ENCODE measurements at places on chromosomes 6 and 20. TPM values are rescaled to one million over a fixed set of nuclear protein-coding genes. Genes with fewer than 3 reads are reported as not detected.

DNA sequence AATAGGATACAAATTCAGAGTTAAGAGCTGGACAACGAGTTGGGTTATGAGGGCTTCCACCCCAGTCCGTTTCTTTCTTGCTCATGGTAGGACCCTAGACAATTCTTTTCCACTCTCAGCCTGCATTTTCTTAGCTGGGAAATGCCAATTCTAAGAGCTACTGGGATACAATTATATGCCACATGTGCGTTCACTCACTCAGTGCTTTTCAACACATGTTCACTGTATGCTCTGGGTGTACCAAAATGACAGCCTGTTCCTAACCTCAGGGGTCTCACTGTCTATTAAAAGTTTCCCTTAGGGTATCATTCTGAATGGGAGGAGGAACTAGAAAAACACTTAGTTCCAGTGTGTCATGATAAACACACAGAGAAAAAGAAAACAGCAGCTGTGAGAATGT is 505 bp upstream of the DEFB115 start:
- no peak for DNase-seq

DNA sequence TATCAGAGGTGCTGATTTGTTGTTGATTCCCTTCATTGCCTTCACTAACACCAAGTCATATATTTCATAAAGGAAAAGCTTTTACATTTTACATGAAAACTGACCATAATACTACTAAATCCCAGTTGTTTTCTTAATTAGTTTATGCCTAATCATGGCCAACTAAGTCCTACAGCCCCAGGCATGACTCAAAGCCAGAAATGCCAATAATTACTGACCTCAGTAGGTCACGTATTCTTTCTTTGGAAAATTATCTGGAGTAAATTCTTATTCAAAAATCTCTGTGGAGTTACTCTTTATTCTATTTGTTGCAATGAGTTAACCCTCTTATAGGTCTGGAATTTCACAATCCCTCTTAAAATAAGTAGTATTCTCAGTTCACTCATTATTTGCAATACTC is 13.5 kb upstream of the MYB start:
- DNase-seq: no peak

DNA sequence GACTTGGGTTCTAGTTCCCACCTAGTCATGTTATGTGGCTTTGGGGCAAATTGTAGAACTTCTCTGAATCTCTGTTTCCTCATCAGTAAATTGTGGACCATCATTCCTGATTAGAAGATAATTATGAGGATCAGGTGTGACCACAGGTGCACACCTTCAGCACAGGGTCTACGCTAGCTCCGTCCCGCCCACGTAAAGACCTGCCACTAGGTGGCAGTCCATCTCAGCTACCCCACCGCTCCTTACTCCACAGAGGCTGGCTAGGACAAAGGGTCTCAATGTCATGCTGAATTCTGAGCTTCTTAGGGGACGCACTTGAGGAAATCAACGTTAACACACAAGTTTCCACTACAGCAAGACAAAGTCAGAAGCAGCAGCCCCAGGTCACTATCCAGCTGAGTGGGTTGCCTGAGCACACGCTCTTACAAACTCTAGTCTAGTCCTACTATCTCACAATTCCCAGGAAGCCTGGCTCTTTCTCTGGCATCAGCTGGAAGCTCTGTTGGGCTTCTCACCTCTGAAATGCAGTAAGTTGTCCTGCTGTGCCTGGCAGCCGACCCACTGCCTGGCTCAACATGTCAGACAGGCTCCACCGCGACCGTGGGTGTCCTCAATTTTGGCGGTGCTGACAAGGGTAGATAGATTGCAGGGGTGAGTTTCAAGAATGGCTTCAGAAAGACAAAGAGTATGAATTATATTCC is 2.0 kb upstream of the PLCG1 start:
- DNase-seq: peak; percentile 74

Gene SLC24A3
- total RNA-seq: 13.1 TPM

DNA sequence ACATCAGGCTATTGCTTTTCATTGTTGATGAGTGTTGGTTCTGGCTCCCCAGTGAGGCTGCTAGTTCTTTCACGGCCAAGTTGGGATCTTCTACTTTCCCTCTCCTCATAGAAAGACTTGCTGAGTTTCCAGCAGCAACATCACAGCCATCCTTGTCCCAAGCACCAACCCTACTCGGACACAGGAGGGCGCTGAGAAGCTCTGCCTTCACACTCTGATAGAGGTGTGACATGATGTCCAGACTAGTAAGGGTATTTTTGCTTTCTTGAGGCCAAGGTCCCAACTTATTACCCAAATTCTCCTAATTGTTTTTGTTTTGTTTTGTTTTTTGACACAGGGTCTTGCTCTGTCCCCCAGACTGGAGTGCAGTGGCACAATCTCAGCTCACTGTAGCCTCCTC is 3.0 kb upstream of the GCM1 start:
- DNase-seq: no peak

Gene NEDD9
- 194 TPM for total RNA-seq

Gene OOEP
- total RNA-seq: 1.2 TPM

DNA sequence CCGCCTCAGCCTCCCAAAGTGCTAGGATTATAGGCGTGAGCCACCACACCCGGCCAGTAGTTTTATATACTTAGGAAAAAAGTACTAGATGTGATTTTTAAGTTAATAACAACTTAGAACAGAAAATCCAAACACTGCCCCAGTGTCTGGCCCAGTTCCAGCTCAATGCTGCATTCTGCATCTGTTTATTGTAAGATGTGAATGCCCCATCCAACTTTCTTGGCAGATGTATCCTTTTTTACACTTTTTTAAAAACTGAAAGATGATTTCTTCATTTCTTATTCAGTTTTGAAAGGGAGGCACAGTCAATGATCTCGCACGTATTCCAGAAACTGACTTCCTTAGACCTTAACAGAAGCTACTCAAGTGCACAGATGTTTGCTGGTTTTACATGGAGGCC is 85.6 kb upstream of the SRSF6 start:
- DNase-seq: no peak

Gene CCDC167
- 12.9 TPM for total RNA-seq

DNA sequence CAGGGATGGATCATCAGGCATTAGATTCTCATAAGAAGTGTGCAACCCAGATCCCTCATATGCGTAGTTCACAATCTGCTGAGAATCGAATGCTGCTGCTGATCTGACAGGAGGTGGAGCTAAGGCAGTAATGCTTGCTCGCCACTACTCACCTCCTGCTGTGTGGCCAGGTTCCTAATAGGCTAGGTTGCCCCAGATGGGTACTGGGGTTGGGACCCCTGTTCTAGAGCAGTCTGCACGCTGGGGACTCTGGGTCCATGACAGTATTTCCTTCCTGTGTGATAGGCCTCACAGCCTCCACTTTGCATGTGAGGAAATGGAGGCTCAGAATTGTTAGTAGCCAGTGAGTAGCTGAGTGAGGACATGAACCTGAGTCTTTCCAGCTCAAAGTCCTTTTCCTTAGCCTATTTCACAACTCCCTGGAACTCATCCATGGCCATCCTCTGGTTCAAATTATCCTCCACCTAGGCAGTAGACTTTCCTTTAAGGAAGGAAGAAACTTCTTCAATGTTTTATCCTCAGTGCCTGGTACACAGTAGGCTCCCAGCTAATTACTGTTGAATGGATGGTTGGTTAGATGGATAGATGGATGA is 117.2 kb downstream of the SYCP2 start:
- DNase-seq: no peak

- DNase-seq: no peak
These were observed 90.8 kb downstream of the GMPR start for GRCh38 chr6:16329233-16329632.

- DNase-seq: no peak
These were observed 88.3 kb downstream of the ADAT2 start for GRCh38 chr6:143362192-143362558.

Gene SLC4A11
- total RNA-seq: 2.7 TPM

DNA sequence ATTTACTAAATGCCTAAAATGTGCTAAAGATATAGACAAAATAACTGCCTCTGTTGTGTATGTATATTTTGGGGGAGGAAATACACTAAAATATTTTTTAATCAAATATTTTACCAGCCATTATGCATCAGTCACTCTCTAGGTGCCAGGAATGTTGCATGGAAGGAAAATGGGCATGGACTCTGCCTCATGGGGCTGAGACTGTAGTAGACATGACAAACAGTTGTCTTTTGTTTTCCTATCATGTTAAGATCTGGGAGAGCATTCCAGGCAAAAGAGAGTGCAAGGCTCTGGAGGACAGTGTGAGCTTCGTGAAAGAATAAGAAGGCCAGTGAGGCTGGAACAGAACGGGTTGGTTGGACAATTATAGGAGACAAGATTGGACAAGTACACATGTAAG is 26.5 kb downstream of the HLA-DOB start:
- no peak for DNase-seq

DNA sequence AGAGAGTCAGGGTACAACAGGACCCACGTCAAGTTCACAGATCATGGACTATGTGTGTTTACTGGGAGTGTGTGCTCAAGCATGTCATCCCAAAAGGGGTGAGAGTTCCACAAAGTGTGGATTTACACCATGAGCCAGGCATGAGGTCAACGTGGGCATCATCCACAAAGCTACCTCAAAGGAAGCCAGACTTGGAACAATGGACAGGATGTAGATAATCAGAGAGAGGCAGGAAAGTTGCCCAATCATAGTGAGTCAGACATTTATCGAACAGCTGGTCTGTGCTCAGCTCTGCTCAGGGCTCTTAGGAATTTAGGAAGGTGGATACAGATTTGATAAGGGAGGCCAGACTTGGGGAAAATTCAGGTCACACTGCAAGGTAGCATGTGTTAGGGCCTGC is 317.2 kb upstream of the CDYL start:
- no peak for DNase-seq

GRCh38 chr6:136962661-136963060 is 40.6 kb downstream of the SLC35D3 start:
- DNase-seq: no peak

- no peak for DNase-seq
These were observed 353.3 kb downstream of the ZFAND3 start for GRCh38 chr6:38172739-38173410.

GRCh38 chr6:157804448-157805327 is 18.4 kb upstream of the SNX9 start:
- DNase-seq: no peak

GRCh38 chr6:135586844-135587243 is 89.3 kb upstream of the AHI1 start:
- DNase-seq: no peak

DNA sequence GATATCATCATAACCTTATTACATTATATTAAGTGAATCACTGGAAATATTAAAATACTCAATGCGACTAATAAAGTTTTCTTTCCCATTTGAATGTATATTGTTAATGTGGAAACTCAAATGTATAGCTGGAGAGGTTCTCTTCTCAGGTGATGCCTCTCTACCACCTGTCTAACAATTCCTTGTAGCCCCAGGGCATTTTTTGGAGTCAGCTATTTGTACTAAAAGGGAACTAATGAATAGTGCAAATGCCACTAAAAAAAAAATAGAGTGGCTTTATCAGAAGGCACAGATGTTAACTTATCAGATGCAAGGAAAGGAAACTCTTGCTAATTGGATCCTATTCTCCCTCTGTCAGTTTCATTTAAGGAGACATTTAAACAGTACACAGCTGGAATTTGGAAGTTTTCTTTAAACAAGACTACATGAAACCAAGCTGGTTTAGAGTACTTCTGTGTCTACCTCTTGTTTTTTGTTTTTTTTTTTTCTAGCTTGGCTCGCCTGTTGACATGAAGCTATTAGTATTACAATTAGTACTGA is 897.0 kb upstream of the SLC35B3 start:
- no peak for DNase-seq

DNA sequence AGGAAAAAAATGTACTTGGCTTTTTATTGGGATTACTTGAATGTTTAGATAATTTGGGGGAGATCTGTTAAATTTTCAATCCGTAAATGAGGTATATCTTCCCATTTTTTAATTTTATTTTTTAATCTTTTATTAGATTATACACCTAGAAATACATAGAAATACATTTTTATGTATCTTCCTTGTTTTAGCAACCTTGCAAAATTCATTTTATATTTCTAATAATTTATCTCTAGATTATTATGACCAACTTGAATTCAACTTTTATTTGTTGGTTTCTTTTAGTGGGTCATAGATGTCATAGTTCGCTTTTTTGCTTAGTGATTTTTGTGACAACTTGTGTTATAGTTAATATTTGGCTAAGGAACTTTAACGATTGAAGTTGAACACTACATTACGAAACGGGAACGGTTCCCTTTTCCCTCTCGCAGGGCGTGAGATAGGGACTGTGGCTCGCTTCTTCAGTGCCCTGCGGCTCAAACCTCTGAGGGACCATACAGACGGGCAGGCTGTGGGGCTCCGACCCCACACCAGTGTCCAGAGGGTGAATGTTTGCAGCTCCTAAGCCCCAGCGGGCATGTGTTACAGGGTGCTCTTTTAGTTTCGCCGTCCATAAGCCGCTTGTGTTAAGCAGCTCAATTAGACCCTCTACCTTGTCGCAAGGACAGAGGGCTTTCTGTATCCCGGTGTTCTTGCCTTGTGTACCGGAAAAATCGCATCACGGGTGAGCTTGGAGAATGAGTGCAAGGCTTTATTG is 53.8 kb downstream of the PRND start:
- DNase-seq: no peak

DNA sequence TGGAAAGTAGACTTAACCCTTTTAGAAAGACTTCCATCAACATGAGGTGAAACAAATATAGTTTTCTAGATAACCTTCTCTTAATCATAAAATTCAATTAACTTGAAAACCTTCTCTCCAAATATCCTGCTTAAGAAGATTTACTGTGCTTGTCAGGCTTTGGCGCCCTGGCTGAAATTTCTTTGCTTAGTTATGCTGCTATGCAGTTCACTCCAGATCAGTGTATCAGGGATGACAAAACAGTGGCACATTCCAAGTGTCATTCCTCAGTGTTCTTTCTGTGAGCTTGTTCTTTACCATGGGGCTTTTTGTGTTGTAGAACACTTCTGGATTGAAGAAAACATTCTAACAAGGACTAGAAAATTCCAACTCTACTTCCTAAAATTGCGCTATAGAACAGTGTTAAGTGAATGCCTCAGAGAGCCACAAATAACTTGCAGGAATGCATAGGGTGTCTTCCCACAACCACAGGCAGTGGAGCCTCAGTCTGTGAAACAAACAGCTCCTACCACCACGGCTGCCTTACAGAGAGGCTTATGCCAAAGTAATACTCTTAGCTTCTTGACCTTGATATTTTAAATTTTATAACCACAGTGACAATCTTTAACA is 443.6 kb downstream of the CDC5L start:
- no peak for DNase-seq

DNA sequence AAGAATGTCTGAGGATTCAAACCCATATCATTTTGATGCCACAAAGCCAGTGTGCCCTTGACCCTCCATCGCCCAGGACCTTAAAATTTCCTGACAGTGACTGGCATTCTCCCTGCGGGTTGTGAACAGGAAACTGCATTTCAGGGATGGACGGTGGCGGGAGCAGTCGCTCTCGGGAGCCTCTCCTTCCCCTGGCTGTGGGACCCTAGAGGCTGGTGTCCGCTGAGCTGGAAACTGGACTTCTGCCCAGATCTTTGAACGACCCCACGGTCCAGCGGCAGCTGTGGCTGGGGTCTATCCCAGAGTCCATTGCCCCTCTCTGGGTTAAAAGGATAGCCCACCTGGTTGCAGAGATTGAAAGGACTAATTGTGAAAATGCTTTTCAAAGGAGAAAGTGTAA is 1.4 kb upstream of the SEC63 start:
- DNase-seq: no peak

All from upper lobe of right lung (tissue), 1 donor.